ENCODE measurements at places on chromosomes 11 and 22. TPM values are rescaled to one million over a fixed set of nuclear protein-coding genes. Genes with fewer than 3 reads are reported as not detected.

Gene TEX54
- not detected for total RNA-seq

Gene FLRT1
- total RNA-seq = not detected

Gene SCUBE2
- 0.43 TPM for total RNA-seq

Gene PNPLA3
- total RNA-seq = 0.94 TPM

Gene RASGRP2
- 1.1 TPM for total RNA-seq

Gene VSIG10L2
- not detected for total RNA-seq

Gene KRTAP5-9
- not detected for total RNA-seq

Gene ST14
- total RNA-seq = 0.30 TPM

Gene RRP8
- total RNA-seq = 31.6 TPM

Gene NLRP6
- total RNA-seq = not detected

Gene OR51I1
- not detected for total RNA-seq

Gene EHF
- total RNA-seq = 0.48 TPM

Gene HEPN1
- total RNA-seq = not detected

Gene MUC5B
- 2.7 TPM for total RNA-seq

Gene CSF2RB
- total RNA-seq = not detected

Gene TMEM223
- 25.7 TPM for total RNA-seq

Gene ANGPTL5
- 0.09 TPM for total RNA-seq

Gene SYT13
- total RNA-seq = 7.3 TPM

Gene ADAMTS15
- 5.1 TPM for total RNA-seq

Gene OR2AG1
- not detected for total RNA-seq

Gene DEFB131B
- not detected for total RNA-seq

Gene OR56A5
- not detected for total RNA-seq

Gene PKNOX2
- total RNA-seq = not detected

Gene RAB36
- 7.4 TPM for total RNA-seq

Gene ZBTB16
- total RNA-seq = 0.23 TPM

Gene TBX10
- not detected for total RNA-seq

Gene CAT
- 38.6 TPM for total RNA-seq

Gene MMP1
- 0.78 TPM for total RNA-seq

Gene BACE1
- total RNA-seq = 11.4 TPM

Gene P2RY2
- total RNA-seq = 13.1 TPM

Gene UPK3A
- total RNA-seq = not detected

Gene DCPS
- 17.9 TPM for total RNA-seq

Gene GNG3
- not detected for total RNA-seq

Gene PATE4
- total RNA-seq = not detected

Gene FOLR2
- not detected for total RNA-seq

Gene TMEM191B
- total RNA-seq = 0.96 TPM

Gene TRPM5
- total RNA-seq = not detected

Gene METTL15
- total RNA-seq = 7.6 TPM

Gene SMC1B
- total RNA-seq = 0.03 TPM

Gene ALDH3B2
- not detected for total RNA-seq

Gene C11orf71
- 5.4 TPM for total RNA-seq

Gene KCNQ1OT1
- 0.03 TPM for total RNA-seq

Gene CCDC89
- not detected for total RNA-seq

Gene OR2AT4
- not detected for total RNA-seq

Gene ACCSL
- not detected for total RNA-seq

Gene ENTHD1
- not detected for total RNA-seq

Gene UBQLNL
- not detected for total RNA-seq

Gene LDLRAD3
- total RNA-seq = 25.3 TPM

Gene IGLL5
- total RNA-seq = not detected

Gene SLC35F2
- total RNA-seq = 46.4 TPM

Measured in A549 treated with GW870086 at 1 μM for 4 hours (cell line).